ENCODE measurements at places on chromosomes 2 and 18. TPM values are rescaled to one million over a fixed set of nuclear protein-coding genes. Genes with fewer than 3 reads are reported as not detected.

Gene KIAA2012
- not detected for total RNA-seq

Gene CYP27C1
- 4.9 TPM for total RNA-seq

Gene STARD6
- not detected for total RNA-seq

Gene FAM228A
- not detected for total RNA-seq

Gene RAX
- total RNA-seq: not detected

Gene CRACDL
- 0.97 TPM for total RNA-seq

Gene MLPH
- total RNA-seq: 251 TPM

Gene HPCAL1
- total RNA-seq: 152 TPM

Gene TNFAIP6
- total RNA-seq: 1.7 TPM

Gene KRTCAP3
- 0.76 TPM for total RNA-seq

Gene ASXL3
- total RNA-seq: not detected

Gene SERPINB3
- 0.12 TPM for total RNA-seq

Gene MYOM1
- total RNA-seq: 0.05 TPM

Gene CXCR1
- not detected for total RNA-seq

Gene DNPEP
- total RNA-seq: 47.8 TPM

Gene UGT1A1
- 0.65 TPM for total RNA-seq

Gene RAPGEF4
- 0.54 TPM for total RNA-seq

Gene GATA6
- total RNA-seq: 2.6 TPM

Gene RAPH1
- total RNA-seq: 6.4 TPM

Gene PCARE
- not detected for total RNA-seq

Gene SERPINB7
- 1.7 TPM for total RNA-seq

Gene STAT4
- total RNA-seq: 3.9 TPM

Gene GCA
- 5.9 TPM for total RNA-seq

Gene TDRD15
- not detected for total RNA-seq

Gene FAM124B
- not detected for total RNA-seq

Gene FBXO15
- 0.72 TPM for total RNA-seq

Gene IL36G
- total RNA-seq: not detected

Gene FAM110C
- 0.09 TPM for total RNA-seq

Gene OTX1
- total RNA-seq: 4.7 TPM

Gene CLIP4
- 25.5 TPM for total RNA-seq

Gene RIOK3
- 32.4 TPM for total RNA-seq

Gene HRH4
- total RNA-seq: not detected

Gene LGALSL
- 7.7 TPM for total RNA-seq

Gene CEP68
- total RNA-seq: 12.6 TPM

Gene SGO2
- total RNA-seq: 13.6 TPM

Gene LRRTM4
- not detected for total RNA-seq

Gene CD8B2
- total RNA-seq: not detected

Gene STK36
- total RNA-seq: 13.2 TPM

Gene ABCG5
- not detected for total RNA-seq

Gene KCNG3
- 0.74 TPM for total RNA-seq

Gene SERPINB13
- not detected for total RNA-seq

Gene DNAH6
- total RNA-seq: 0.14 TPM

Gene NPPC
- 0.21 TPM for total RNA-seq

Gene SMARCAL1
- total RNA-seq: 19.7 TPM

Gene PROM2
- 0.06 TPM for total RNA-seq

Gene LOXL3
- 0.34 TPM for total RNA-seq

Gene PDCD1
- total RNA-seq: not detected

Gene MTX2
- 43.5 TPM for total RNA-seq

Gene DSC2
- total RNA-seq: 0.94 TPM

Gene FARP2
- total RNA-seq: 30.8 TPM

Gene TUBA3E
- total RNA-seq: 0.14 TPM

Gene TBR1
- total RNA-seq: 0.05 TPM

Gene HOXD8
- 5.7 TPM for total RNA-seq

Gene RHOB
- total RNA-seq: 276 TPM

Gene TXNDC2
- 0.10 TPM for total RNA-seq

Gene IGFBP5
- total RNA-seq: 0.20 TPM

Gene ALPP
- total RNA-seq: 0.75 TPM

Data from A549 treated with CORT108297 at 1 μM for 4 hours (cell line).